ENCODE measurements at places on chromosomes 3 and 15.

DNA sequence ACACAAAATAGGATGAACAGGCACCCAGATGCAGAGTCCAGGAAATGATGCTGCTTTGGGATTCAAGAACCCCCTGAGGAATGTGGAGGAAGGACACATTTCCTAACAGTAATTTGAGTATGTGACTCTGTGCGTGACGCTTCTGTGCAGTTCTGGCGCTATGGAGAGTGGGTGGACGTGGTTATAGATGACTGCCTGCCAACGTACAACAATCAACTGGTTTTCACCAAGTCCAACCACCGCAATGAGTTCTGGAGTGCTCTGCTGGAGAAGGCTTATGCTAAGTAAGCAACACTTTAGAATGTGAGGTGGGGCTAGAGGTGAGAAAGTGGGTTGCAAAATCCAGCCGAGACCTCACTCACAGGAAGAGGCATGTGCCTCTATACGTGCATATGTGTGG is 28.3 kb downstream of the CAPN3 start:
- DNase-seq: no peak

GRCh38 chr3:136250903-136251460 is 842 bp downstream of the PCCB start:
- DNase-seq: peak; percentile 45

DNA sequence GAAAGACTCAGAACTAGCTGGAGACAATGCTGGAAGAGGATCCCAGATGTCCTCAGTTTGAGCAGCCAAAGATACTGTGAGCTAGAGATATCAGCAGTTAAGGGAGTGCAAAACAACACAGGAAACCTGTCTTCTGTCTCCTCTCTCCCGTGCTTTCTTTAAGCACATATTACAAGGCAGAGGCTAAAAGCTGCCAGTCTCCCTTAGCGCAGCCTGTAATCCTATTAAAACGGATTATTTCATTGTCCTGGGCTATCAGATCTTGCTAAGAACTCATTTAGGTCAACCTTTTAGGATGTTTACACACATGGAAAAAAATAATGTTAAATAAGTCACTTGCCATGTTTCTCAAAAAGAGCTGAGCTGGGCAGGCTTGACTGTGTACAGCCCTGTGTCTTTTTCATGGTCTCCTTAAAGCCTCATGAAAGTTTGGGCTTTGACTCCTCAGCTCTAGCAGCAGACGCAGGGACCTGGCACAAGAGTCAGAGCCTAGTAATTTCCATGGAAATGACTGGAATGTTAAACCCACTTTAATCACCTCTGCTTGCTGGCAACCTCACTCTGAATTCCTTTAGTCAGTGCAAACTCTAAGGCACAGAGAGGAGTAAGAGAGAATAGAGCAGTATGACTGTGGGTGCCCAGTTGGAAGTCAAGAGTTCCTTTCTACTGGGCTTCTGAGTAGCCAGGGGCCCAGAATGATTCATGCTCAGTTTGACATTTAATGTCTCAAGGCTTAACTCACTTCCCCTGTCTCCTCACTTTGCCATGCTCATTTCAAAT is 491.9 kb downstream of the NTRK3 start:
- DNase-seq: peak; percentile 32

DNA sequence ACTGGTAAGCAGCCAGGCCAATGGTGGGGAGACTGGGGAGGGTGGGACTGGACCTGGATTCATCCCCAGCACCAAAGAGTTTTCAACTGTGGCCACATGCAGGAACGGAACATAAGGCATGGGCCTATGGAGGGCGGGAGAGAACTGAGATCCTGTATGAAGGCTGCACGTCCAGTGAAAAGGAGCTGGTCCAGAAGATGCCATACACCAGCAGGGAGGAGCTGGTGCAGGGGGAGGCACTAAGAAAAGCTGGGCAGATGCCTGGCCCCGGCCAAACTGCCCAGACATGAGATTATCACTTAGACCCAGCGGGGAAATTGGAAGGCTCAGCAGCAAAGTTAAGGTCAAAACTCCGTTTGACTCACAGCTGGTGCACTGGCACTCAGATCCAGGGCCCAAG is 58.1 kb upstream of the MCF2L2 start:
- DNase-seq: no peak

- DNase-seq: no peak
Observed at GRCh38 chr3:122925756-122926155, 101.8 kb downstream of the SEMA5B start.

DNA sequence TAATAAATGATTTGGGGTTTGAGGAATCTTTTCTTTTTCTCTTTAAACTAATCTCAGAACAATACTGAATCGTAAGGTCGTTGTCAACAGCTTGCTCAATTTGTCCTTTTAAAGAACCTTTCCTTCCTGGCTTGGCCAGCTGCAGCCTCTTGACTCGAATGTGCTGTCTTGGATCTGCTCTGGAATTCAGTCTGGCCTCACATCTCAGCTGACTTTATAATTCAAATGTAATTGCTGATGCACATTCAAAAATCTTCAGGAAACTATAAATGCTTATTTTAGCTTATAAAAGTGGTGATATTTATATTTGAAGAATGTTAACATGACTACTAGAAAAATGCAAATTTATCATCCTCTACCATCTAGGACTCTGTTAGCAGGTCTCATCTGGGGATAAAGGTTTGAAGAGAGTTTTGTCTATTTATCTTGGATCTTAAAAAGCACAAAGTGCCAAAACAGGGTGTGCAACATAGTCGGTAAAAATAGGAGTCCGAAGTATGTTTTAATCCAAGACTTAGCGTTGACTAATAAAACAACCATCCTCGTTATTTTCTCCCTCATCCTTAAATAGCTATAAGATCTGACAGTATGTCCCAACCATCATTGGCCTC is 1035.2 kb downstream of the MCTP2 start:
- DNase-seq: no peak

DNA sequence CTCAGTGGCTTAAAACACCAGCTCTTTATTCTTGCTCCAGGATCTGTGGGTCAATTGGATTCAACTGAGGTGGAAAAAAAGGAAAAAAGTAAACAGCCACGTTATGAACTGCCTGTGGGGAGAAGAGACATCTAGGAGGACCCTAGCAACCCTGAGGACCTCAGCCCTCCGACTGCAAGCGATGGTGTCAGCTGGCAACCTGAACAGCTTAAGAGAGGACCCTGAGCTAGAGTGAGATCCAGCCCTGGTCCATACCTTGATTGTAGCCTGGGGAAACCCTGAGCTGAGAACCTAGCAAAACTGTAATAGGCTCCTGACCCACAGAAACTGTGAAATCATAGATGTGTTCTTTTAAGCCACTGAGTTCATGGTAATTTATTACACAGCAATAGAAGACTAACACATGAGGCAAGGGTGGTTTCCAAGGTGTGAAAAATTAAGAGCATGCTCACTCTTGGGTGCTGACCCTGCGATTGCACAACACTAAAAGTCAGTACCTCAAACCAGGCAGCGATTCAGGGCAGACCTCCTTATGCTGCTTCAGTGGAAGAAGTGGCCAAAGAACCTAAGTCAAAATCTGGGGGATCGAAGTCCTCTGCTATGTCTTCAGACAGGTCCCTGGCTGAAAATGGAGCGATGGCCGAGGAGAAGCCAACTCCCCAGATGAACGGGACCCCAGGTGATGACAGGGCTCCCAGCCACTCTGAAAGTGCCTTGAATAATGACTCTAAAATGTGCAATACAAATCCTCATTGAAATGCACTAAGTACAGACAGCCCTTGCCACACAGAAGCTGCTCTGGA is 57.7 kb downstream of the GASK1A start:
- no peak for DNase-seq

GRCh38 chr15:52093539-52094510 is 18.8 kb downstream of the BCL2L10 start:
- peak; percentile 52 for DNase-seq

DNA sequence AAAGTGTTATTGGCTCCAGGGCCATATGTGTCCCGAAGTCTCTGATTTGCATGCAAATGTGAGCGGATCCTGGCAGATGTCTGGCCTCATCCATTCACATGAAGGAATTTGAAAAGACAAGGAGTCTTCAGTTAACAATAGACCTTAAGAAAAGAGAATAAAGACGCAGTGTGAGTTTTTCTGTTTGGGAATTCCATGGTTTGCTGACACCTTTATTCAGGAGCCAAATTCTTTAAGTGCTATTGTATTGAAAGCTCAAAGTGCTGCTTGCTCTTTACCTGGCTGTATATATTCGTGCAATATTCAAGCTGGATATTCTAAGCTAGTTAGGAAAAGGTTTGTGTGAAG is 2.2 kb downstream of the LRRN1 start:
- DNase-seq: no peak

DNA sequence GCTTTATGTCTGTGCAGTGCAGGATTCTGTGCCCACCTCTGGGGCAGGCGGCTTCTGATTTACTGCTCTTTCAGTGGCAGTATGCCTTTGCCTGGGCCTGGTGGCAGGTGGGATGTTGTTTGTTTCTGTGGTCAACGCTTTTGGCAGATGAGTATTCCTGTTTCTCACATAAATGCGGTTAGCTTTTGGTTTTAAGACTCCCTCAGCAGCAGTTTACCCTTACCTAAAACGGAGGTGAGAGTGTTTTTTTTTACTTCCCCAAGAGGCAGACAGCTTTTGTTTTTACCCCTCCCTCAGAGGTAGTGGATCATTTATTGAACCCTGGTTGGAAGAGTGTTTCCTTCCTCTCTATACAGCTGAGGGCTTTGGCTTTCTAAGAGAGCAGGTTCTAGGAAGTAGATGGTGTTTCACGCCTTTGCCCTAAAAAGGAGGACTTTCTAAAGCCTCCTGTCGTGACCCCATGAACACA is 134.1 kb upstream of the PLSCR5 start:
- DNase-seq: no peak

GRCh38 chr15:66252685-66253417 is 699 bp downstream of the MEGF11 start:
- DNase-seq: peak; percentile 46

- DNase-seq: no peak
Observed at GRCh38 chr3:11230832-11231231, 41.4 kb upstream of the ATG7 start.

- no peak for DNase-seq
Observed at GRCh38 chr3:160635213-160635612, 41.7 kb upstream of the ARL14 start.

DNA sequence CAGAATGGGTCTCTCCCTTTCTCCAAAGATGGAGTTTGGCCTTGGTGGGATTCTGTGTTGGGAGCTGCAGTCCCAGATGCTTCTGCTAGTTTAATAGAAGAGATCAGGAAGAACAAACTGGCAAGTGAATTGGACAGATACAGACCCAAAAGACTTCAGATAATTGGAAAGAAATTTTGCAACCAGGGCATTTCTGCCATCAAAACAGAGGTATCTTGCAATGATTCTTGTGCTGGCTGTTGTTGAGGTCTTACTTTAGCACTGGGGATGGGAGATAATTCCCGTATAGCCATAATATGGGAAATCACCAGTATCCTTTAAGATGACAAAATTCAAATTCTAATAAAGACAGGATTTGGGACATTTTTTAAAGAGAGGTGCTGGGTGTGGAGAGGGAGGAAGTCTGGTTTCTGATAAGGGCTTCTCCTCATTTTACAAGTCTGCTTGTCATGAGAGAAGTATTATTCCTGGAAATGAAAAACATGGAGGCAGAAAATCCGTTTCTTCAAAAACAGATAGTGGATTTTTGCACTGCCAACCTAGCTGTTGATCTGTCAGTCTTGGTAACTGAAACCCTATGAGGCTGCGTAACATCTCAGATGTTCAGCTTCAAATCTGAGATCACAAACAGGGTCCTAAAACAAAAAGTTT is 40.1 kb downstream of the FNDC3B start:
- no peak for DNase-seq

DNA sequence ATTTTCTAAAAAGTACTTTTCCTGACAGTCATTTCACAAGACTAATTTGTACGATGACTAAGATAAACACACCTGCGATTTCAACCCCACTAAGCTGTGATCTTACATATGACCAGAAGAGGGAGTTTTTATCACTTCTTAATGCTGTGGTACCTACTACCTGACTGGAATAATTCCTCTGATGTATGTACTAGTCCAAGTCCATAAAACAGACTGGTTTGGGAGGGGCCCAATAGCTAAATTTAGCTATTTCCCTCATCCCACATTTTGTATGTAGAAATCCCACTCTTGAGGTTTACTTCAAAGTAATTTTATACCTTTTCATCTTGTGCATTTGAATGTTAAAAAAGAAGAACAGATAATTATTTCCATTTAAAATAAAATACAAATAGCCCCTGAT is 49.7 kb upstream of the SCAANT1 start:
- DNase-seq: no peak

- DNase-seq: no peak
Observed at GRCh38 chr3:125211523-125212090, 941 bp downstream of the SLC12A8 start.

DNA sequence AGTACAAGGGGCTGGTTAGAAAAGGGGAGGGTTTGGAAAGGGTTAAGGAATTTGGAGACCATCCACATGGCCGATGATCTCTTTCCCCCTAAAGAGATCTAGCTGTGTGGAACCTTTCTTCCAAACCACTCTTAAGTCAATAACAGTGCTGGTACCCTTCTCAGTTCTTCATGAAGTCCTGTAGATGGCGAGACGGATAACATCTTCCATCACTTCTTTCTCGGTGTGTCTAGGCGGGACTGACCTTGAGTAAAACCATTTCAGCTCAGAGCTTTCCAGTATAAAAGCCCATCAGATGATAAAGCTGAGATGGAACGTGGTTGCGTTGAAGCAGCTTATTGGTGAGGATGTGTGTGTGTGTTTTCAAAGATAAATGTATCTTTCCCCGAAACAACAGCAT is 151.5 kb upstream of the BHLHE40 start:
- DNase-seq: no peak

- no peak for DNase-seq
Observed at GRCh38 chr3:151402349-151402748, 17.8 kb upstream of the P2RY12 start.

DNA sequence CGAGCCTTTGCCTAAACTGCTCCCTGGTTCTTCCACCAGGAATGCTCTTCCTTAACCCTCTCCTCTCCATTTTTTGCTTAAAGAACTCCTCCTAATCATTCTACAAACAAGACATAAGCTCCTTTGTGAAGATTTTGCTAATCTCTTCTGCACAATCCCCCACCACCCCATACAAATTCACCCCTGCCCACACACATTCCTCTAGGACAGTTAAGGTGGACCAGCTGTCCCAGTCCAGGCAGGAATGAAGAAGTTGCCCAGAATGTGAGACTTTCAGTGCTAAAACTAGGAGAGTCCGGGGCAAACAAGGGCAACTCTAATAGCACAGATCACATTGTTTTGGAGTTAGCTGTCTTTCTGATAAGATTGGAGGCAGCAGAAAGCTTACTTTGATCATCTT is 13.9 kb upstream of the FAM174B start:
- no peak for DNase-seq

DNA sequence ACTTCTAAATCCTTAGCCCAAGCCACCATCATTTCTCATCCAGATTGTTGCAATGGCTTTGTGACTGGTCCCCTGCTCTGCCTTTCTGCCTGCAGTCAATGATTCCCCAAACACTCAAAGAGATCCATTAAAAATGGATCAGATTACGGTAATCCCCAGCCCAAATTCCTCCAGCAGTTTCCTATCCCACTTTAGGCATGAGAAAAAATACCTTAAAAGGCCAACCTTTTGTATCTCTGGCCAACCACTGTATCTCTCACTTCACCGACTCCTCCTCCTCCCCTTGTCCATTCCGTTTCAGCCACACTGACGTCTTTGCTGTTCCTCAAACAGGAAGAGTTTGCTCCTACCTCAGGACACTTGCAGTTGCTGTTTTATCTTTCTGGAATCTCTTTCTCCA is 20.9 kb upstream of the IL1RAP start:
- no peak for DNase-seq

- no peak for DNase-seq
Observed at GRCh38 chr15:36988947-36989346, 111.4 kb downstream of the MEIS2 start.

- no peak for DNase-seq
Observed at GRCh38 chr3:157406394-157406793, 30.3 kb upstream of the PTX3 start.
